ENCODE measurements at places on chromosomes 7 and 10.

- no peak for DNase-seq
Measured at GRCh38 chr7:95018021-95018420, 110.6 kb downstream of the PPP1R9A start.

GRCh38 chr7:116710764-116711452 lies 38.9 kb downstream of the MET start:
- DNase-seq, result no peak

GRCh38 chr7:129501760-129502707 lies at the start of gene SMKR1:
SMKR1 (plus strand) TSS chr7:129502531; CDS start chr7:129502825, 294 bp downstream.
- DNase-seq, result peak; percentile 76

- DNase-seq, result no peak
Measured at GRCh38 chr10:111211706-111212105, 134.9 kb downstream of the ADRA2A start.

GRCh38 chr7:51369746-51370145 lies 53.1 kb upstream of the COBL start:
- no peak for DNase-seq

GRCh38 chr7:96562966-96563365 lies 146.7 kb downstream of the SEM1 start:
- DNase-seq, result no peak

GRCh38 chr10:108095932-108096925 lies 931.7 kb upstream of the SORCS1 start:
- no peak for DNase-seq

DNA sequence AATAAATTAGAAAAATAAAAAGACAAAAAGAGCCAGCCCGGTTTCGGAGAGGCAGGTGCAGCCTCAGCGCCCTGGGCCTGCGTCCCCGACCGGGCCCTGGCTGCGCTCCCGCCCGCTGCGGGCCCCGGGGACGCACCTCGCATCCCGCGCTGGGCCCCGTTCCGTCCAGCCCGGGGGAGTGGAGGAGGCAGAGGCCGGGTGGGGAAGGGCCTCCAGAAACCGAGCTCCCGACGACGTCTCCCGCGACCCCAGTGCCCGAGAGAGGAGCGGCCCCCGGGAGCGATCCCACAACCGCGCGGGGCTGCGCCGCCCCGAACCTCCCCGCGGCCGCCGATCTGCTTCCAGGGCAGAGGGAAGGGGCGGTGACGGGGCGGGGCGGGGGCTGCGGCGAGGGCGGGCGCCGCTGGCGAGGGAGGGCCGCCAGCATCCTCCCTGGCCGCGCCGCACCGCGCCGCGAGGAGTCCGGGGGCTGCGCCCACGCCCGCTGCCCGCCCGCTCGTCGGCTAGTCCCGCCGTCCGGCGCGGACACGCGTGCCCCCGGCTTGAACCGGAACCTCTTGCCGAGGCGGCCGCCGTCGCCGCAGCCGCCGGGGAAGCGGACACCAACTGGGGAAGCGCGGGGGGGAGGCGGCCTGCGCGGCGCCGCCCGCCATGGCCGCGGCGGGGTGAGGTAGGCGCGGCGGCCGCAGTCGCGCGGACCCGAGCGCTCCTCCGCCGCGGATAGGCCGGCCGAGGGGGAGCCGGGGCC lies at the start of gene CCNY:
TSS of gene CCNY (plus strand) at position 426 of the 748 bp plus-strand sequence. CDS start 545 bp downstream, outside the sequence.
- peak; percentile 55 for DNase-seq

DNA sequence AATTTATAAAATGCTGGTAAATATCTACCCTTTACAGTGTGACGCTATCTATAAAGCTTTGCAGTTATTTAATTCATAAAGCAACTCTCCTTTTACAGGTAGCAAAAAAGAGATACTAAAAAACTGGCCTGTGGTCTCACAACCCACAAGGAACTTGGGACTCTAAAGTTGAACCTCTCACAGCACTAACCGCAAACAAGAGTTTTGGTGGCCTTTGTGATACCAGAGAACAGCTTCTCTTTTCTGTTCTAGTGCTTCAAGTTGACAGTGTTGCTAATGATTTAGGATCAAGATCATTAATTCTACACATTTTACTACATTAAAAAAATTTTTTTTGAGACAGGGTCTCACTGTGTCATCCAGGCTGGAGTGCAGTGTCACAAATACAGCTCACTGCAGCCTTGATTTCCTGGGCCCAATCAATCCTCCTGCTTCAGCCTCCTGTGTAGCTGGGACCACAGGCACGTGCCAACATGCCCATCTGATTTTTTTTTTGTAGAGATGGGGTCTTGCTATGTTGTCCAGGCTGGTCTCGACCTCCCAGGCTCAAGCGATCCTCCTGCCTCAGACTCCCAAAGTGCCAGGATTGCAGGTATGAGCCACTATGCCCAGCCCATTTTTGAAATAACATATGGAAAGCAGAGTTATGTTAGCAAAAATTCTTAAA lies 56.0 kb upstream of the ST8SIA6 start:
- no peak for DNase-seq

- DNase-seq, result no peak
Measured at GRCh38 chr7:29564496-29565223, 1.0 kb downstream of the PRR15 start.

DNA sequence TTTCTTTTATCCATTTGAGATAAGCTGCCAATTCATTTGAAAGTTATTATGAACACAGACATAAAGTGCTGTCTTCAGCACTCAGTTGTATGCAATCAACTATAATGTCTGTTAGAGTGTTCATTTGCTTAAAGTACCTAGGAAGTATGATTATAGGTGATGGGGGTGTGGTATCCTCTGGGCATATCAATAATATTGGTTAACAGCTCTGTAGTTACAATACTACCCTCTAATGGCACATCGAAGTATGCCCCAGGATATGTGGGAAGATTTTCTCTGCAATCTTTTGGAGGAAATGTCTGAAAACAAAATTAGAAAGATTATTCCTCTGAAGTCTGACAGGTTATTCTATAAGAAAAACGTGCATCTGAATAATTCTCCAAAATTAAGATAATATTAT lies 429.7 kb downstream of the ARL4A start:
- no peak for DNase-seq

DNA sequence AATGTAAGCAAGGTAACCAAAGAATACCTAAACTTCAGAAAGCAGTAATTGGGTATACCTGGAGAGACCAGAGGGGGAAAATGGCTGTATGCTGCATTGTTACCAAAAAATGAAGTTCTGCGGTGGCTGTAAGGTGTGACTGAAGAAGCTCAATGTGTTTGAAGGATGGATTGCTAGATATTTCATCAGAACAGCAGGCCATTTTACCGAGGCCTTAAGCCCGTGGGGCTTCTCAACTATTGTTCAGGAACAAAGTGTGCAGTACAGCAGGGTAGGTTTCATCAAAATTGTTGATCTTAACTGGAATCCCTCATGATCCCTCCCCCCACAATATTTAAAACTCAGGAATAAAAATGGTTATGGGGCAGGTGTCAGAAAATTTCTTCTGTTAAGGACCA lies 204.0 kb upstream of the GHITM start:
- DNase-seq, result no peak

DNA sequence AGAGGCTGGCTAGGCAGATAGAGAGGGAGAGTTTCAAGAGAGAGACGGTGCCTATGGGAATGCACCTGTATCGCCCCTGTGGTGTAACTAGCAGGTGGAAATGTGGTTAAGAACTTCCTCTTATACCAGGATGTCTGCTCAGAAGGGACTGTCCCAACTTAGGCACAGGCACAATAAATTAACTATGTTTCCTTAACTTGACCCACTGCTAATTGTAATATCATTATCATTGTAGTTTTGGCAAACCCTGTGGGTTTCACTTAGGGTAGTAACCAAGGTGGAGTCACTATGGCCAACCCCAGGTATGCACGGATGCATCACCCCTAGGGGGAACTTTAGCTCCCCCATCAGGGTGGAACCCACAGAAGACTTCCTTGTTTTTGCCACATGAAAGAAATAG lies 455.7 kb downstream of the DGKB start:
- DNase-seq, result no peak

GRCh38 chr10:107553470-107553869 lies 389.0 kb upstream of the SORCS1 start:
- no peak for DNase-seq

DNA sequence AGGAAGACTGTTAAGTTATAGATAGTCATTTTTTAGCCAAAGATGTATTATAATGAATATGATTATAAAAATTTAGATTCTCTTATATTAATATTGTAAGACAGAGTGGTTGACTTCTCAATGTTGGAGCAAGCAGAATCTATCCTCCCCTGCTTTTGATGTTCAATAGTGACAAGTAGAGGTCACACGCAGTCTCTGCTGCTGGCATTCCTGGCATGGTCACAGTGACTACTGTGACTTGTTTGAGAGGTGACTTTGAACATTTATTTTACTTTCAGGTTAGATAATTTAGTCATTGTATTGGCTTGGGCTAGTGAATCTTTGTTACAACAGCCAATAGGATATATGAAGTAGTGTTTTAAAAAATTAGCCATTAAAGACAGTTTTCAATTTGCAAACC lies 13.7 kb upstream of the CD36 start:
- DNase-seq, result no peak

DNA sequence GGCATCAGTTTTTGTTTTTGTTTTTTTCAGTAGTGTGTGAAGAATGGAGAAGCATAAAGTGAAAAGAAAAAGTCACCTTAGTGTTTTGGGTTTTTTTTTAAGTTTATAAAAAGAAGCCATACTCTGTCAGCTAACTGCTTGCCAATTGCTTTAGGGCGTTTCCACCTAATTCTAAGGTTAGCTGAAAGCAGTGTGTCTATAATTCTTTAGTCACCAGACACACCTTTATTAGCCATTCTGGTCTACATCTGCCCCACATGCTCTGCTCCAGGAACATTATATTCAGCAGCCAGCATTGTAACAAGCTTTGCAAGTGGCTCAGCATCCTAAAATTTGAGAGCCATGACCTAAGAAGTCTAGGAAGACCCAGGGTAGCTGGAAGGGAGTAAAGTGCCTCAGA lies 14.1 kb upstream of the SLC16A12 start:
- DNase-seq, result no peak

- no peak for DNase-seq
Measured at GRCh38 chr7:22002726-22003125, 57.0 kb upstream of the CDCA7L start.

GRCh38 chr7:99123571-99124033 lies 20.3 kb downstream of the SMURF1 start:
- DNase-seq, result no peak

DNA sequence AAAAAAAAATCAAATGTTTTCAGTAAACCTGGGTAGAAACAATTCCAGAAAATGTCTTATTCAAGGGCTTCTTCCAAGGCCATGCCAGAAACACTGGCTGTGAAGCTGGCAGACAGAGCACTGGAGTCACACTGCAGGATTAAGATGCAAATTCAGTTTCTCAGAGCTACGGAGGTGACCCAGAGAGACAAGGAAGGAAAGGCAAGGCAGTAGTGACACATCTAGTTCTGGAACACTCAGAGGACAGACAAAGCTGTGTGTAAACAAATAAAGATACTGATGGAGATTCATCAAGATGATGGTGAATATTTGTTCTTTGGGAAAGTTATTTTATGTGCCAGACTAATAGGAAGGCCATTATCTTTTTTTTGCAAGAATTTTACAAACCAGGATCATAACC lies 608.3 kb upstream of the C7orf33 start:
- DNase-seq, result no peak

GRCh38 chr10:33329178-33329577 lies 5.3 kb downstream of the NRP1 start:
- DNase-seq, result no peak

DNA sequence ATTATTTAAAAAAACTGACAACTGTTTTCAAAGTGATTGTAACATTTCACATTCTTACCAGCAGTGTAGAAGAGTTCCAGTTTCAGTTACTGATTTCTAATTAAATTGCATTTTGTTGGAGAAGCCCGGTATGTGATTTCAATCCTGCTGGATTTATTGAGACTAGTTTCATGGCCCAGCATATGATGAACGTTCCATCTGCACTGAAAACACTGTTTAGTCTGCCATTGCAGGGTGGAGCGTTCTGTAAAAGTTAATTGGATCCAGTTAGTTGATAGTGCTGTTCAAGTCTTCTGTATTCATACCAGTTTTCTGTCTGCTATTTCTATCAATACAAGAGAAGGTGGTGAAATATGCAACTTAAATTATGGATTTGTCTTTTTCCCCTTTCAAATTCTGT lies 37.3 kb upstream of the CCNY start:
- DNase-seq, result no peak

All from stimulated activated CD8-positive, alpha-beta memory T cell treated with anti-CD3 and anti-CD28 coated beads, Interleukin-7, amount 100 ng/mL, for 24 hours (primary cell).